ENCODE measurements at places on chromosomes 11 and 22.

- DNase-seq, result no peak
Measured at GRCh38 chr22:47352920-47353700, 590.7 kb downstream of the TBC1D22A start.

DNA sequence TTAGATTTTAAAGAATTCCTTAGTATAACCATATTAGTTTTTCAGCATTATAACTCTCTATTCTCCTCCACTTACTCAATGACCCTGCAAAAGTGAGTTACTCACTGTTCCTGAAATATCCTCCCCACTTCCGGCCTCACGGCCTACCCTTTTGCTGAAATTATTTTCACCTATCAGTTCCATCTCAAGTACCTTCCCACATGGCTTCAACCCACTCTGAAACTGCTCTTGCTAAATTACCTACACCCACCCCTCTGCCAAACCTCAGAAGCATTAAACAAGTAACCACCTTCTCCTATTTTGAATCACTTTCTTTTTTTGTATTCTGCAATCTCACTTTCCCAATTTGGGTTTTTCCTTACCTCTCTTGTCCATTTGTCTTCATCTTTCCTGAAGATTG, 37.7 kb downstream of the OR5P2 start:
- DNase-seq, result no peak

GRCh38 chr11:11988099-11988651, 20.3 kb downstream of the DKK3 start:
- DNase-seq, result no peak

GRCh38 chr22:40547729-40548143, 88.8 kb downstream of the MRTFA start:
- no peak for DNase-seq

GRCh38 chr11:92658733-92659132, 310.7 kb upstream of the MTNR1B start:
- no peak for DNase-seq

DNA sequence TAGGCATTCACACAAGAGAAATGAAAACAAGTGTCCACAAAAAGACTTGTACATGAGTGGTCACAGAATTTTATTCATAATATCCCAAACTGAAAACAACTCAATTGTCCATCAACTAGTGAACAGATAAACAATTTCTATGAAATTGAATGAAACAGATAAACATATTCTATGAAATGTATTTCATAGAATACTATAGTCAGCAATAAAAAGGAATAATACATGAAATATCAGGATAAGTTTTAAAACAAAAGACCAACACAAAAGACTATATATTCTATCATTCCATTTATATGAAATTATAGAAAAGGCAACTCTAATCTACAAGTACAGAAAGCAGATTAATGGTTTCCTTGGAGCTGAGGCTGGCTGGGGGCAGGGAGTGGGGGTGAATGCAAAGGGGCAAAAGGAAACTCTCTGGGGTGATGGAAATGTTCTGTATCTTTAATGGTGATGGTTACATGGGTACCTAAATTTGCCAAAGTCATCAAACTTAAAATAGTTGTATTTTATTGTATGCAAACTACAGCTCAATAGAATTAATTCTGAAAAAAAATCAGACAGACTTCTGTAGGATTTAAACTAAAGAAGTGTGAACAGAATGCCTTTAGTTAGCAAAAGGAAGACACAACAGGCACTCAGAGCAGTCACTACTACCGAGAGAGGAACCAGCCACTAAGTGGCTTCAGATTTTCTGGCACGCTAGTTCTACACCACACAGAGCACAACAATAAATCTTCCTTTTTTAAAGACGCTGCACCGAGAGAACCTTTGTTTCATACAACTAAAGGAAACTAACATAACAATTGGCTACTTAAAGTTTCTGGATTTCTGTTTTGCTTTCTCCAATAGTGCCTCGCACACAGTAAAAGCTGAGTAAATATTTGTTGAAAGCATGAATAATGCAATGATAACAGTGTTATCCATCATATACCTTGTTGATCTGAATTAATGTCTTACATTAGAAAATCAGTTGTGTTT, 15.4 kb downstream of the CCDC34 start:
- DNase-seq, result no peak

- DNase-seq, result no peak
Measured at GRCh38 chr11:83336993-83337392, 50.8 kb upstream of the CCDC90B start.

DNA sequence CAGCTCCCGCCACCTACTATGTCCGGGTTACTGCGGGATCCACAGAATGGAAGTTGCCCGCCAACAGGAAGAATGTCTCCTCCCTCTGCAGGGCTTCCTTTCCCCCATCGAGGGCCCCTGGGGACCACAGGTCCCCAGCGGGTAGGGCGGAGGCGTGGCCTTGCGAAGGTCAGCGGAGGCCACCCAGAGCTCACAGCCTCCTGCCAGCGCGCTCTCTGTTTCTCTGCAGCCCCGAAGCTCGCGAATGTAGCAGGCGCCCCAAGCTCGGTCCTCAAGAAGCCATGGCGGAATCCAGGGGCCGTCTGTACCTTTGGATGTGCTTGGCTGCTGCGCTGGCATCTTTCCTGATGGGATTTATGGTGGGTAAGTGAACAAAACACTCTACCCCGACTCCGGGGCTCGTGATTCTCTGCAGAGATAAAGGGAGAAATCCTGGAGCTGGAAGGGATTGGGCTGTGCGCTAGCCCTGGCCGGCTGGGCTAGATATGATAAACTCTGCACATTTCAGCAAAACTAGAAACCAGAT, at the start of gene NAALAD2:
Gene NAALAD2, plus strand, starts transcription at position 186 of the 526 bp plus-strand sequence. Its CDS starts 96 bp downstream, at position 282.
- DNase-seq, result no peak

DNA sequence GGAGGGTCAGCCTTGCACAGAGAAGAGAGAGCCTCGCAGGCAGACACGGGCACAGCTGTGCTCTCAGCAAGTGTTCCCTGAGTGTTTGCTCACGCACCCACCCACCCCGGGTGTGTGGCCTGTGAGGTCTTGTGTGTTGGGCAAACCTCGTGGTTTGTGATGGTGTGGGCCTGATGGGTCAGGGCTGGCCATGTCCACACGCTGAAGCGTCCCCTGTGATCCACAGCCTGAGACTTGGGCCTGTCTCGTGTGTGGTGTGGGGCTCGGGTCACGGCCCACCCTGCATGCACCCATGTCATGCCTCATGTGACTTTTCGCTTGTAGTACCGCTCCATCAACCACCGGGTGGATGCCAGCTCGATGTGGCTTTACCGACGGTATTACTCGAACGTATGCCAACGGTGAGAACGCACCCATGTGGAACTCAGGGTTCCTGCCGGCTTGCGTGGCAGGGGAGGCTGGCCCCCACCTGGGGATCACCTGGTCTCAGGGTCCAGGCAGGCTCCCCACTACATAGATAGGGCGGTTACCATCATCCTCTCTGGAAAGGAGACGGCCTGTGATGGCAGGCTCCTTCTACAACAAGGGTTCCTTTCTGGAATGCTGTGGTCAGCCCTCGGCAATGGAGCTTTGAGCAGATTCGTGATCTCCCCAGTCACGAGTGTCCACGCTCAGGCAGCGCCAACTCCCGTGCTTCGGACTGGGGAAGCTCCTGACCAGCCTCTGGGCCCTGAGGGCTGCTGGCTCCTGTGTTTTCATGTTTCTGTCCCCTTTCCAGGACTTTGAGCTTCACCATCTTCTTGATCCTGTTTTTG, 5.9 kb downstream of the TPCN2 start:
- DNase-seq, result no peak

- DNase-seq, result no peak
Measured at GRCh38 chr22:44263547-44263946, 49.2 kb downstream of the SHISAL1 start.

DNA sequence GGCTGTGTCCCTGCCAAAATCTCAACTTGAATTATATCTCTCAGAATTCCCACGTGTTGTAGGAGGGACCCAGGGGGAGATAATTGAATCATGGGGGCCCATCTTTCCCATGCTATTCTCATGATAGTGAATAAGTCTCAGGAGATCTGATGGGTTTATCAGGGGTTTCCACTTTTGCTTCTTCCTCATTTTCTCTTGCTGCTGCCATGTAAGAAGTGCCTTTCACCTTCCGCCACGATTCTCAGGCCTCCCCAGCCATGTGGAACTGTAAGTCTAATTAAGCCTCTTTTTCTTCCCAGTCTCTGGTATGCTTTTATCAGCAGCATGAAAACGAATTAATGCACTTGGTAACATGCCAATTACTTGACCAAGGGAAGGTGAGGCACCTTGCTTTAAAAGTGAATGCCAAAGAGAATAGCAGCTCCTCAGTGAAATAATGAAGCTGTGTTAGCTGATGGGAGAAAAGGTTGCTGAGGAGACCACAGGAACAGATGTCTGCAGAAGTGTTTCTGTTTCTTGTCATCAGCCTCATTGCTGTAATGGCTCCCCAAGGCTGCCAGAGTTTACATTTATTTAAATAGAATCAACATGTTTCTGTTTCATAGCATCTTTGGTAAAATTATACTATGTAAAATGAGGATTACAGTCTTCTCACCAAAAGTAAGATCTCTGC, 89.0 kb upstream of the CD44 start:
- no peak for DNase-seq

DNA sequence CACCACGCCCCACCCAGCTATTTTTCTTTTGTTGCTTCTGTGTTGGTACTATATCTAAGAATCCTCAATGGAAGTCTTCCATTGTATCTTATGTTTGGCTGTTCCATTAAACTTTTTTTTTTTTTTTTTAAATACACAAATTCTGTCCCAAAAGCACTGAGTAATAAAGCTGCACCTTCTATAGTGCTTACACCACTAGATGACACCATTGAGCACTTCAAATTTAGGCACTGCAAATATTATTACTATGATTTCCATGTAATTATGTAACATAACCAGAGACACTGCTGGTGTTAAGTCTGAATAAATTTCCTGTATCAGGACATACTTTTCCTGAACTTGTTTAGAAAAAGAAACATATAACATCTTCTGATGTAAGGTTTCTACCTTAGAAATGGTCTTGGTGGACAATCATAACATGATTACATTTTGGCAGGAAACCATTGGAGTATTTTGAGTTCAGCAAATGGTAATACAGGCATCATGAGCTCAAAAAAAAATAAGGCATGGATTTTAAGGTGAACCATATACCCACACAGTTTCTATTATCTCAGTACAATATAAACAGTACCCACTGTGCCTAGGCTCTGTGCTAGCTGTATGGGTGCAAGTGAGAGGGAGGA, 110.5 kb downstream of the ATG16L2 start:
- peak; percentile 49 for DNase-seq

- DNase-seq, result peak; percentile 76
Measured at GRCh38 chr11:122746050-122746478, 90.5 kb downstream of the UBASH3B start.

DNA sequence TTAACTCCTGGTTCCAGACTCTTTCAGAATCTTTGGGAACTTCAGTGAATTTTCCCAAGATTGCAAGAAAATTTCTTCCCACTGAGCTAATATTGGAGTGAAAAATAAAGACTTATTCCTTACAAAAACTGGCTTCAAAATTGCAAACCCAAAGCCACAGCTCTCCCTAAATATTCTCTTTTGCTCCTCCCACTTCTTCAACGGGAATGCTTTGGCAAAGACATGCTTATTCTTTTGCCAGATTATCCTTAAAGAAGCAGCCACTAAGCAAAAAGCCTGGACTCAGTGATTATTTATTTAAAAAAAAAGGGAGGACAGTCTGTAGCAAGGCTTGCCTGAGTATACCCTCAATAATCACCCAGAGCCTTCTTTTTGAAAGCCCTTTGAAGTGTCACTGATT, 902.4 kb upstream of the CCDC90B start:
- no peak for DNase-seq

GRCh38 chr22:49090061-49090852, 737.4 kb downstream of the BRD1 start:
- no peak for DNase-seq

GRCh38 chr22:29883045-29883774, at the start of gene MTMR3:
Gene MTMR3 (plus strand): TSS chr22:29883174. CDS start chr22:29971060, 87,886 bp downstream.
- DNase-seq, result peak; percentile 94

- DNase-seq, result no peak
Measured at GRCh38 chr11:20081336-20081735, 78.9 kb downstream of the DBX1 start.

GRCh38 chr11:47983464-47984397, 3.4 kb downstream of the PTPRJ start:
- DNase-seq, result no peak

- no peak for DNase-seq
Measured at GRCh38 chr11:120467627-120468026, 43.9 kb upstream of the GRIK4 start.

GRCh38 chr11:78429660-78430059, 12.0 kb upstream of the GAB2 start:
- no peak for DNase-seq

DNA sequence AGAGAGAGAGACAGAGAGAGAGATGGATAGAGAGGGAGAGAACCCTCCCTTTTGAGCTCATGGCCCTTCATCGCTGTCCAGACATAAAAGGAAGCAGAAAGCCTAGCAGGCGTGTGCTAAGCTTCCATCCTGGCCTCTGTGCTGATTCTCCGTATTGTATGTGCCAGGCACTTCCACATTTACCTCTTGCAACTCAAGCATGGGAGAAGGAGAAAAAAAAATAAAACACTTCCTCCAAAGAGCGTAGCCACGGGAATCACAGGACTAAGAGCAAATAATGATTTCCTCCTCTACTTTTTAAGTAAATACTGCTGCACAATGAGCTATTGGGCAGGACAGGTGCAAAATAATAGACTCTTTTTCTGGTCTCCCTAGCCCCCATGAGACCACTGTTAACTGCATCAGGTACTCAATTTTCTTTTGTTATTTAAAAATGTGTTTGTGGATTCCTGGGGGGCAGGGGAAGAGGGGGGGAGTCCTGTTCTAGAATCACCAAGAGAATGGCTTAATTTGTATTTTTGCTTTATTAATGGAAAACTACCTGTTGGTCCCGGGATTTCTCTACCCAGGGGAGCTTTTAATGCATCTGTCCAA, 154.3 kb downstream of the NXPE2 start:
- no peak for DNase-seq

- peak; percentile 42 for DNase-seq
Measured at GRCh38 chr22:37636186-37636948, 3.1 kb upstream of the SH3BP1 start.

- no peak for DNase-seq
Measured at GRCh38 chr11:131889760-131890581, 519.6 kb downstream of the NTM start.

GRCh38 chr22:37647317-37647716, 7.8 kb downstream of the SH3BP1 start:
- DNase-seq, result no peak

- DNase-seq, result no peak
Measured at GRCh38 chr11:122209619-122210366, 93.8 kb upstream of the BLID start.

DNA sequence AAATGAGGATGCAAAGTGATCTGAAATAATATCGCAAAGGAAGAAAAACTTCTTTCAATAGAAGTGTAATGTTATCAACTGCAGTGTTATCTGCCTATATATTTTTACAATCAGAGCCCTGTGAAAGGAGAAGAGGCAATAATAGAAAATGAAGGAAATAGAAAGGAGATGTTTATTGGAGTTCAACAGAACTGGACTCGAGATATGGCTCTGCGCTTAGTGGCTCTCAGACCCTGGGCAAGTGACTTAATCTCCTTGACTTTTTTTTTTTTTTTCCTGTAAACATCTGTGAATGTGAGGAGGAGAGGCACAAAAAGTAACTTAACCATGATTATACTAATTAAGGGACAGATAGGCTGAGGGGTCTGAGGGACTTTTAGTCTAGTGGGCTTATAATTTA, 18.9 kb downstream of the CNTF start:
- DNase-seq, result no peak

All from CD4-positive, alpha-beta T cell treated with Interleukin-17A for 1 hour (primary cell).